ENCODE measurements at places on chromosomes 4 and X.

DNA sequence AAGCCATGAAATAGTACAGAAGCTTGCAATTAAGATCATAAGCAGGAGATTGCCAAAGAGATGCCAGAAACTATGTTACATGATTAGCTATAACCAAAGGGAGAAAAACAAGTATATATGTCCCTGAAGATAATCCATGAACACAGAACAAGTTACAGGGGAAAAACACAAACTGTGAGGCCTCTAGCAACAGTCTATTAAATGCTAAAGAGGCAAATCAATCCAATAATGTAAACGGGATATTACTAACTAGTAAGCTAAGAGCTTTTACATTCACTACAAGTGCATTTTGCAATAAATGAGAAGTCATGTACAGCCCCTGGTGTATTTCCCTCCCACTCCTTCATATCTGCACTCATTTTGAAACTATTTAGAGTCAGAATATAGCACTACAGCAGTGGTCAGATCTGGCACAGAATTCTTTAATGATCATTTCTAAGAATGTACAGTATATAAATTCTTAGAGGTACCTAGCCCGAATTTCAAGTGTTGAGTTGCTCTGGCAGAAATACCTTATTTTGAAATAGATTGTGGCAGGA is 449.8 kb upstream of the SMIM31 start:
- no peak for DNase-seq

DNA sequence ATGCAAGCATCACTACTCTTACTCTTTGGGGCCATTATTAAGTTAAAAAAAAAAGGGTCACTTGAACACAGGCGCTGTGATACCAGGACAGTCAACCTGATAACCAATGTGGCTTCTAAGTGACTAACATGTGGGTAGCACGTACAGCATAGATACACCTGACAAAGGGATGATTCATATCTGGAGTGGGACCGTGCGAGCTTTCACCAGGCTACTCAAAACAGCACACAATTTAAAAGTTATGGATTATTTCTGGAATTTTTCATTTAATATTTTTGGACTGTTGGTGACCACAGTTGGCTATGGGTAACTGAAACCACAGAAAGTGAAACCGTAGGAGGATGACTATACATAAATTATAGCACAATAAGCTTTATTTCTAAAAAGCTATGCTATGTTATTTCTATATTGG is 113.8 kb upstream of the STIM2 start:
- DNase-seq: no peak

GRCh38 chr4:135269125-135269890 is 1067.7 kb upstream of the PABPC4L start:
- DNase-seq: no peak

DNA sequence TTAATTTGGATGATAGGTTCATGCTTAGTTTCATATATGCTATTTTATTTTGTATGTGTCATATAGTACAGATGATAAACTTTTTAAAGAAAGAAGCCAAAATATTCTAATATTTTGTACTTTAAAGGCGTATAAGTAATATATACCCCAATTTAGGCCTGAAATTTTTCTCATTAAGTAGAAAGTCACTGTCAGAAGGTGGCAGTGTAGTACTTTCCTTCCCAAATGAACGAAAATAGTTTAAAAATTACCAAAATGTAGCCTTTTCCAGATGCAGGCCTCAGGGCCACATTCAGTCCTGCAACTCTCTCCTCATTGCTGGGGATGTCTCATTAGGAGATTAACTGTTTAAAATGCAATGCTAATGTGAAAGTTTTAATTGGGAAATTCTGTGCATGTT is 1263.6 kb downstream of the C4orf33 start:
- DNase-seq: no peak

DNA sequence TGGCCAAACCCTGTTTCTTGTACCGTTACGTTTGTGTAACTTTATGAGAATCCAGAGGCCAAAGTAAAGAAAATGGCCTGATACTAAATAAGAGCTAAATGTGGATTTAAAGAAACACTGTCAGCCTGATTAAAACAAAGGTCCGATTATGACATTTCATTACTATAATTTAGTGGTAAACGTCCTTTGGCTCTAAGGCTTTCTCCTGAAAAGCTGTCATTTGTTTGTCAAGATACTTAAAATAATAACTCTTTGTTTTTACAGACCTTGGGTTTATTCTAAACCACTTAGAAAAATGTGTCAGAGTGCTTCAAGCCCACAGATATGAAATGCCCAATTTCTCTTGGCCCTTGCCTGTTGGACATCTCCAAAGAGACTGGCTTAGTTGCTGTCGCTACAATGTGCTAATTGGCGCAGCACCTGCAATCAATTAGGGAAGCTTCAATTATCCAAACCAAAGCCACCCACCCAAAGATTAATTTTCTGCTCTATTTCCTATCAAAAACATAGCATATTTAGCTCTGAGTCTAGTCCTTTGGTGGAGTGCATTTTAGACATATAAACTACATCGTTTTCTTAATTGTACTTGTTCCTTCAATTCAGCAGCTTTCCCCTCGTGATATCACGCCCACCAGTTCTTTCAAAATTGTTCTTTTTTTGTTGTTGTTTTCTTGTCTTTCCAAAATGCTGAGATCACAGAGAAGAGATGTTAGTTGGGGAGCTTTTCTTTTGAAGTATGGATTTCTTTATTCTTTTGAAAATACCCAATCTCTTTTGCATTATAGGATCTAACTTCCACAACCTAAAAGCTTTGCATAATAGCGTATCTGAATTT is 13.6 kb downstream of the SMIM20 start:
- no peak for DNase-seq

All from HL-60 (cell line).